ENCODE measurements at places on chromosomes 5 and 9.

- DNase-seq: no peak
These were observed 58.6 kb upstream of the ZBED3 start for GRCh38 chr5:77145666-77146065.

GRCh38 chr5:113082547-113082905, 105.9 kb downstream of the DCP2 start:
- no peak for DNase-seq

DNA sequence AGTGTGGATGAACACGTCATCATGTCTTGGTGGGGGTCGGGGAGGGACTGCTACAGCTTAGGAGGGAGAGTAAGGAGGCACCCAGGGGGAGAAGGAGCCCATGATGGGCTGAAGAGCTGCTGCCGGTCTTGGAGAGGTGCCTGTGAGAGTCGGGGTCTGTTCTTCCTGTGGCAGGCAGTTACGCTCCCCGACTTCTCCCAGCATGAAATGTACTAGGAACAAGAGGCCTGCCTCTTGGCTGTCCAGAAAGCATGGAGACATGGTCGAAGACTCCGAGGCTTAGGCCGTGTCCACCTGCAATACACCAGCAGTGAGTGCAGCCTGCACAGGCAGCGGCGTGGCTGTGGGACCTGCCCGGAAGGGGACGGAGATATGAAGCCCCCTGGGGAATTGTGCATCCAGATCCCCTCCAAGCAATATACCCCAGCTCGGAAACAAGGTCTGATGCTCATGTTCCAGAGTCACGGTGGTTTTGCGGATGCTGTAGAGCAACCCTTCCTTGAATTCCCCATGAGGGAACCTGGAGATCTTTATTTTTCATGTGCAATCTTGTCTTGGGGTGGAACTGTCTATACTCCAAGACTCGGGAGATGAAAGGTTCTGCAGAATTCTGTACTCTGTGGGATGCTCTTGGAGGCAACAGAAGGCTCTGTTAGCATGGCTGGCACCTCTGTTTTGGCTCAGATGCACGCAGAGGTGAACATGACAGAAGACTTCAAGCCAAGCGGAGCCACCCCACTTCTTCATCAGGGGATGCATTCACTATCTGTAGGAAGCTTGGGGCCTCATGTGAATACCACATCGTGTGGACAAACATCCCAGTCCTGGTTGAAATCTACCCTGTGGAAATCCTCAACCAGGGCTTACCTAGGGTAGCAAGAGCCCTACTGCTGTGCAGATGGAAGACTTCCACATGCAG, 374.9 kb upstream of the IRX4 start:
- no peak for DNase-seq

- peak; percentile 27 for DNase-seq
These were observed 142.6 kb downstream of the SAXO1 start for GRCh38 chr9:18890372-18890771.

- DNase-seq: no peak
These were observed 16.1 kb downstream of the FBP2 start for GRCh38 chr9:94577571-94577970.

GRCh38 chr5:66247176-66247960, 103.3 kb downstream of the SREK1 start:
- peak; percentile 31 for DNase-seq

DNA sequence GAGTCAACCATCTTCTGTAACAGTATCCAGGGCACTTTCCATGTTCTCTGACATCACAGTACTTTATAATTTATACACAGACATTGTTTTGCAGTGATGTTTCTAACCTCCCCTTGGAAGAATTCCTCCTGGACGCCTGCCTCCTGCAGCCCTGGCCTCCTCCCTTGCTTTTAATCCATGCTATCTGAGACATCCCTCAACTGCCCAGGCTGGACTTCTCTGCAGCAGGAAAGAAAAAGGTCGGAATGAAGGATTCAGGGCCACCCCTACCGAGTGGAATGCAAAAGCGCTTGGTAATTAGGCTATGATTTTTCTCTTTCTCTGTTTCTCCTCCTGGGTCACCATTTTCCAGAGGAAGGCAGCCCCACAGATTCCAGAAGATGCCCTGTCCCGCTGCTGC, 47.0 kb upstream of the SHC3 start:
- peak; percentile 59 for DNase-seq

GRCh38 chr9:129875687-129876395, 40.6 kb downstream of the USP20 start:
- no peak for DNase-seq

DNA sequence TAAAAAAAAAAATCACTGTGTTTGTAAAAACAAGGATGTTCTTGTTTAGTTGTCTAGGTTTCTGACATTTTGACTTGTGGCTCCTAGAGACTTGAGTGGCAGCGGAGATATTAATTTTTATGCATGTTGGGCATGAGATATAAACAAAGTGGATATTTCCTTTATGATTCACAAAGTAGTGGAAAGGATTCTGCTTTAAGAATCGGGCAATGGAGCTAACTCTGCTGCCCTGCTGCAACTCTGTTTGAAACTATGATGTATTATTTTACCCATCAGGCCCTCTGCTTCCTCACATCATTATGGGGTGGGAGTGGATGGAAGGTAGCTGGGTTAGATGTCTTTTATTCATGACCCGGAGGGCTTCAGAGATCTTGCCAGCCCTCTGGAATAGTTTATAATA, 94.1 kb upstream of the CD180 start:
- DNase-seq: no peak

DNA sequence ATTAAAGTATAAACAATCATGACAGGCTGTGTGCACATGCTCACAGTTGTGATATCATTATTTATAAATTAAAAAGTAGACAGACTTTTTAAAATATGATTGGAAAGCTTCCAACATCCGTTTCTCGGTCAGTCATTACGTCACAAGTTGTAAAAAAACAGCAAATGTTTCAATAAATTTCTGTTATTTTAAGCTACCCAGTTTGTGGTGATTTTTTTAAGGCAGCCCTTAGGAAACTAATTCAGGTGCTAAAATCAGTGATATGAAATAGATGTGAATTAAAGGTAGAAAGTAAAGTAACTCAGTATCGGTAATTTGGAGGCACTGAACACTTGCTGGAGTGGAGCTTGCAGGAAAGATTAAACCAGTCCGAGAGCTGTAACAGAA, 1.2 kb downstream of the CCNH start:
- DNase-seq: no peak

- DNase-seq: no peak
These were observed 286 bp upstream of the ZNF483 start for GRCh38 chr9:111524731-111525055.

DNA sequence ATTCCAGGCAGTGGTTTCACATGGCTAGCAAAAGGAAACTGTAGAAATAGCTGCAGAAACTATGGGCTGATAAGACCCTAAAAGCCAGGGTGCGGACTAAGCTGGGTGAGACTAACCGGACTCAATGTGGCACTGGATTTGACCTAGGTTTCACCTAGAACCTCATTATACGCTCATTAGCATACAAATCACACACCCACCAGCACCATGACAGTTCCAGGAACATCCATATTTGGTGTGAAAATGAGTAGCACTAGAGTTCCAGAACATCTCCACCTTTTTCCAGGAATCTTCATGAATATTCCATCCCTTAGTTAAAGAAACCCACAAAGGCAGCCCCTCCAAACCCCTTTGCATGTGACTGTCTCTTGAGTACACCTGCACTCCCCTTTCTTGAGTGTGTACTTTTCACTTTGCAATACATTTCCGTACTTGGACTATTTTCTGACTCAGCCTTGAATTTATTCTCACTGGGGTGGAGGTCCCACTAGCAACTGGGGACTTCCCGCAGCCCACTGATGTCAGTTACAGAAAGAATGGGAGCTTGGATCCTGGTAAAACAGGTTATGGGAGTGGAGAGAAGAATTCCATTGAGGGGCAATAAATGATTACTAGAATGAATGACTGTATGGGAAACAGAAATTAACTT, 58.0 kb upstream of the SPATA31C2 start:
- DNase-seq: no peak

DNA sequence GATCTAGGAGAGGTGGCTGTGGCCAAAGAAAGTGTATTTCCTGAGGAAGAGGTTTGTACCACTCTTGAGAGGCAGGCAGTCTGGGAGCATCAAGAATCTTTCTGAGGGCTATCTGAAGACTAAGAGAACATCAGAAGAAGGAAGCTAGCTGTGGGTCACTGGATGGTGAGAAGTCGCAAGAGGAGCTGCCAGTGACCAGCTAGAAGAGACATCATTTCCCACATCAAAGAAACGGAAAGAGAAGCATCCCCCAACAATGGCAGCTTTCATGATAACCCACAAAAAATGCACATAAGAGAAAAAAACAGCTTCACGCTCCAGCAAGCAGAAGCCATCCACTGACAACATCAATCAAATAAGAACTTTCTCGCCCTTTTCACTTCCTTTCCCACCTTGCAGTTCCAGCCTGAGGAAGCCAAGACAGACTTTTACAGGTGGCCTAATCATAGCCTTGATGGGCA, 25.0 kb upstream of the CEP78 start:
- DNase-seq: no peak

GRCh38 chr5:34648840-34649158, 7.3 kb upstream of the RAI14 start:
- DNase-seq: no peak
